ENCODE measurements at places on chromosomes 12 and 14. TPM values are rescaled to one million over a fixed set of nuclear protein-coding genes. Genes with fewer than 3 reads are reported as not detected.

The KRT2 gene
- not detected for total RNA-seq

The B3GNT4 gene
- under 0.01 TPM for total RNA-seq

The GLI1 gene
- 0.45 TPM for total RNA-seq

The SSPN gene
- 0.27 TPM for total RNA-seq

The TPPP2 gene
- total RNA-seq, result not detected

The PMCH gene
- 0.09 TPM for total RNA-seq

Measured in endothelial cell of coronary artery (primary cell).